ENCODE measurements at places on chromosomes 5 and 9.

- no peak for DNase-seq
Measured at GRCh38 chr9:12681620-12682019, 11.6 kb upstream of the TYRP1 start.

GRCh38 chr9:100020121-100020795, 78.5 kb downstream of the ERP44 start:
- no peak for DNase-seq

- DNase-seq, result peak; percentile 74
Measured at GRCh38 chr5:126422994-126423788, at the start of gene GRAMD2B. TSS of gene GRAMD2B (plus strand) at chr5:126423409. CDS start at chr5:126423607, 198 bp downstream.

GRCh38 chr9:33249087-33249658, 9.2 kb downstream of the SPINK4 start:
- no peak for DNase-seq

- no peak for DNase-seq
Measured at GRCh38 chr5:111829701-111830100, 72.7 kb upstream of the NREP start.

GRCh38 chr5:75601996-75602395, 9.3 kb upstream of the ANKDD1B start:
- no peak for DNase-seq

DNA sequence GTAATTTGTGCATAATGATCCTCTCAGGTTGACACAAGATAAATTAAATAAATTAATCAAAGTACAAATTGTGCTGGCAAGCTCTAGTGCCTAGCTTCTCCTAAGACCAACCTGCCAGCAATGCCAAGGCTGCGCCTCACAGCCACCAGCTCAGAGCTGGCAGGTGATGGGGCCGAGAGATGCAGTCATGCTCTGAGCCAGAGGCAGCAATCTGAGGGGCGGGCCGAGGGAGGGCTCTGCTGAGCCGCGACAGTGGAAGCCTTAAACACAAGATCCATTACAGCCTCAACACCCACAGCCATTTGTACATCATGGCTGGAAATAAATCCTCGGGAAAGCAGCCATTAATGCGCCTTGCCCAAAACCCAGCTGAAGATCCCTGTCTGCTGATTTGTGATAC, 20.3 kb downstream of the MED27 start:
- DNase-seq, result no peak

GRCh38 chr9:61665330-61665751, 475.5 kb downstream of the SPATA31A7 start:
- DNase-seq, result no peak

GRCh38 chr5:6188976-6189375, 189.4 kb downstream of the MED10 start:
- DNase-seq, result no peak

DNA sequence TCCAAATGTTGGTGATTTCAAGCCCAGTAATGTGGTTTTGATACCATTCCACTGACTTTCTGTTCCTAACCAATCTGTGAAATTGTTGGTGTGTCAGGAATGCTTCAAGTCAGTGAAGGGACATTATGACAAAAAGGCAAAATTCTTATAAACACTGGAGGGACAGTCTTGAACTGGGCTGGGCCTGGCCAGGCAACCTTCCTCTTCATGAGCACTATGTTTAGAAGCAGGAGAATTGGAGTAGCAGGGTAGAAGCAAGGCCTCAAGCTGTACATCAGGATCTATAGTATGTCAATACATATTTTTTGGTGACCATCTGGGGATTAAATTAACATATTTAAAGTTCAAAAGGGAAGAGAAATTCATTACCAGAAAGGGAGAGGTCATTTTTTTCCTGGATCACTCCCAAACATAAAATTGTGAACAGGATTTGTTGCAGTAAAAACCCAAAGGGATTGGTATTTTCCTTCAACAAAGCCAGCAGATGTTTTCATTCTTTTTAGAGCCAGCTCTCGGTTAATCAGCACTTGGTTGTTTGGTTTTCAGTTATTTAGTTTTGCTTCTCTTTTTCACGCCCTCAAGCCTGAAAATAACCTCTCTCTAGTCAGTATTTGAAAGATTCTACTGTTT, 77.9 kb upstream of the PIK3R1 start:
- no peak for DNase-seq

- DNase-seq, result no peak
Measured at GRCh38 chr5:72076621-72077300, 30.5 kb upstream of the MAP1B start.

DNA sequence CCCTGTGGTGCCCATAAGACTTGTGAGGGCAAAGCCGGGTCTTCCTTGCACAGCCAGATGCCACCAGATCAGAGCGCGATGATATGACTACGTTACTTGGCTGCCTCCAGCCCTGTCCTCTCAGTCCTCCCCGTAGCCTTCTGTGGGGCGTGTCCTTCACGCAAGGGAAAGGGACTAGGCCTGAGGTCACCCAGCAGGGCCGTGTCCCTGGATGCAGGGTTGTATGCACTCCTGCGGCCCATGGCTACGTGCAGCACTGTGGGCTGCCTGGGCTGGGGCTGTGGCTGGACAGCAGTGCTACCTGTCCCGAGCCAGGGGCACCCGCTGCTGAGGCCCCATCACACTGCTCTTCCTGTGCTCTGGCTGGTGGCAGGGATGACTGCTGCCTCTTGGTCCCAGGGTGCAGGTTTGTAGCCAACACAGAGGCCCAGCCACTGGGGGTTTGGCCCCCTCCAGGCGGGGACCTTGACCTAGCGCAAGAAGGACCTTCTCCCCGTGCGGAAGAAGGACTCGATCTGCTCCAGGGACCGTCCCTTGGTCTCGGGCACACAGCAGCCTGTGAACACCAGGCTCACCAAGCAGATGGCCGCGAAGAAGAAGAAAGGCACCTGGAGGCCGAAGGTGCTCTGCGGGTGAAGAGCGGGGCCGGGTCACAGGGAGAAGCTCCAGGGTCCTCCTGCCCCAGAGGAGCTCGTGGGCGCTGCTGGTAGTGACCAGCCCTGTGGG, 7.2 kb downstream of the SLC2A6 start:
- DNase-seq, result no peak

DNA sequence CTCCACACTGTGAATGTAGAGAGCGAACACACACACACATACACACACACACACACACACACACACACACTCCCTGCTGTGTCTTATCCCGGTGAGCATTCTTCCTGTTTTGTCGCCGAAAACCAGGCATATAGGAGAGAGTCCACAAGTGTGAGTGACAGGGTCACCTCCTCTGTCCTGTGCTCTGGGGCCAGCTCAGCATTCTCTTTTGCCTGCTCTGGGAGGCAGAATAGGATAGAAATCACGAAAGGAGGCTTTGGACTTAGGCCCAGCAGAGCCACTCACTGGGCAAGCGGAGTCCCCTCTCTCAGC, 3.0 kb downstream of the LAMC3 start:
- no peak for DNase-seq

- no peak for DNase-seq
Measured at GRCh38 chr5:180101451-180102105, 30.0 kb upstream of the RNF130 start.

GRCh38 chr5:68449380-68449779, 233.8 kb downstream of the PIK3R1 start:
- DNase-seq, result no peak

DNA sequence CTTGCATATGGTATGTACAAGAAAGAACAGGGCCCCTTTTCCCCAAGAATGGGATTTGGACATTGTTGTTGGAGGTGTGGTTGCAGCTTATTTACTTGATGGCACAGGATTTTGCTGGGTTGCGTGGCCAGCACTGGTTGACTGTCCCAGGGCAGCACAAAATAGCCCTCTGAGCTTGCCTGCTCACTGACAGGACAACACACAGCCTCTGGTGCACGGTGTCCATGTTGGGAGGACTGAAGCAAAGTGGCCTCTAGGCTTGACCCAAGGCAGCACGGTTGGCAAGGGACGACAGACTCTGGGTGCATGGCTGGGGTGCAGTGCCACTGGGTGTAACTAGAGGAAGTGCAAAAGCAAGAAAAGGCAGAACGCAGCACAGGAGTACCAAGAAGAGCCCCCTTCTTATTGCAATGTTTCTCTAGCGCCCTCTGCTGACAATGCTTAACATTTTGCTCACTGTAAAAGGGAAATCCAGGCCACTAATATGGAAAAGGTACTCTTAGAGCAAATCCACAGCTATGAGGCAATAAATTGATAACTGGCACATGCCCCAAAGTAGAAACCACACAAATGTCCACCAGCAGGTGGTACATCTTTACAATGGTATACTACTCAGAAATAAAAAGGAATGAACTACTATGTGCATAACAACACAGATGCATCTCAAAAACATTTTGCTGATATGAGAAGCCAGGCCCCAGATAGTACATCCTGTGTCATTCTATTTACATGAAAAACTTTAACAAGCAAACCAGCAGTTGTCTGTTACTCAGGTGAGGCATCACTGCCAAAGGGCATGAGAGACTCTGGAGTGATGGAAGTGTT, 47.4 kb upstream of the BARX1 start:
- no peak for DNase-seq

DNA sequence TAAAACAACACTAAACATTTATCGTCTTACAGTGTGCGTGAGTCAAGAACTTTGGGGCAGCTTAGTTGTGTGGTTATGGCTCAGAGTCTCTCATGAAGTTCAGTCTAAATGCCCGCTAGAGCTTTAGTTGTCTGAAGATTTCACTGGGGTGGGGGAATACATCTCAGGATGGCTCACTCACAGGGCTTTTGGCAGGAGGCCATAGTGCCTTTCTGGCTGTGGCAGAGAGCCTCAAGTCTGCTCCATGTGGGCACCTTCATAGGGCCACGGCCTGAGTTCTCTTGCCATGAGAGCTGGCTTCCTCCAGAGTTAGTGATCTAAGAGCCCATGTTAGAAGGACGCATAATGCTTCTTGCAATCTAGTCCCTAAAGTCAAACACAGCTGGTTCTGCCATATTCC, 258.8 kb upstream of the NUDT12 start:
- DNase-seq, result no peak

DNA sequence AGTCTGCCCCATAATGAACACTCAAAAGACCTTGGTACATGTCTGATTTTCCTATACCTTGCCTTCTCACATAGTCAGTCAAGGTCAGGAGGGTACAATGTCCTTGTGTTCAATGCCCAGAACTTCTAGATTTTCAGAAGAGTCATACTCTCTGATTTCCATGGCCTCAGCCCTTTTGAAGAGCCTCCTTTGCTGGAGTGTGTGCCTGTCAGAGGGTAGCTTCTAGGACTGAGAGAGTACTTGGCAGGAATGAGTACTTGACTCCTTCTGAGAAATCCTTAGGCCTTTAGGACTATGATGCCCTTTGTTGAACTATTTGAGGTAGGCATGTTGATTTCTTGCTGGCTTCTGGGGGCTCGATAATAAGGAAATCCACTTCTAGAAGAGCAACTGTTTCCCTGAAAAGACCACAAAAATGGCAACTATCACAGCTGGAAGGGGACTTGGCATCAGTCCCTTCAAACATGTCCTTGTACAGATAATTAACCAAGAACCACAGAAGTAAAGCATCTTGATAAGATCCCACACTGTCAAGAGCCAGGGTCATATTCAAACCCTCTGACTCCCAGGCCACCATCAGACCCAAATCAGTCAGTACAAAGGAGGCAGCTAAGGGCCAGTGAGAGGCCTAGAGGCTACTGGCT, 10.6 kb upstream of the MEGF9 start:
- DNase-seq, result no peak

DNA sequence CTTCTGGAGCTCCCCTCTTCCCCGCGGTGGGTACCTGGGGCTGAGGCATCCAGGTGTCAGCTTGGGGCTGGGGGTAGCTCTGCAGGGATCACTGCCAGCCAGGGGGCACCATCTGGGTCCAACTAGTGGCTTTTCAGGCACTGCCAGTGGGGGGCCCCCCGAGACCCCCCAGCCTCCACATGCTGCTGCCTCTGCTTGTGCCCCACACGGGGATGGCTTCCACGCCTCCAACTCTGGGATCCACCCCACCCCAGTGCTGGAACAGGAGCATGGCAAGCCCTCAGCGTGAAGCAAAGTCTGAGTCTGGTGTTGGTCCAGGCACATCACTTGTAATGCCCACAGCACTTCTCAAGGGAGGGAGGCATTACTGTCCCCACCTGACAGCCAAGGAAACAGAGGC, 260.5 kb upstream of the MVB12B start:
- DNase-seq, result no peak

DNA sequence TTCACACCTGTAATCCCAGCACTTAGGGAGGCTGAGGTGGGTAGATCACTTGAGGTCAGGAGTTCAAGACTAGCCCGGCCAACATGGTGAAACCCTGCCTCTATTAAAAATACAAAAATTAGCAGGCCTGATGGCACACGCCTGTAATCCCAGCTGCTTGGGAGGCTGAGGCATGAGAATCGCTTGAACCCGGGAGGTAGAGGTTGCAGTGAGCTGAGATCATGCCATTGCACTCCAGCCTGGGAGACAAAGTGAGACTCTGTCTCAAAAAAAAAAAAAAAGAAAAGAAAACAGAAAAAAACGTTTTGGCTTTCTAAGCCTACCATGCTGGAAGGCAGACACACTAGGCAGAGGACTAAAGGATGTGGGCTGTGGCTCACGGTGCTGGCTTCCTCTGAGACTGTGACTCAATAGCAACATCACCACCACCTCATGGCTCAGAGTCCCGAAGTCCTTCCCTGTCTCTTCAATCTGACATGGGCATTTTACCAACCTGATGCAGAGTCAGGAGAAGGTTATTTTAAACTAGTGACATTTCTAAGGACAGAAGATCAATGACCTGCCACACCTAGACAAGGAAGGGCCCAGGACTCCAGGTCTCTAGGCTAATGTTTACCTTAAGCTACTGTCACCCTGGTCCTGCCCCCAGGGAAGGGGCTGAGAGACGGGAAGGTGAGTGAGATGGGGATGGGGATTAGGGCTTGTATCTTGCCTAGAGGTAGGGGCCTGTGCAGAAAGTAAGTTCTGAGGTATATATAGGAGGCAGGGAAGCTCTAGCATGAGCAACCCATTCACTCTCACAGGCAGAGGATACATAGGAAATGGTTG, 3.7 kb downstream of the ECSCR start:
- no peak for DNase-seq

DNA sequence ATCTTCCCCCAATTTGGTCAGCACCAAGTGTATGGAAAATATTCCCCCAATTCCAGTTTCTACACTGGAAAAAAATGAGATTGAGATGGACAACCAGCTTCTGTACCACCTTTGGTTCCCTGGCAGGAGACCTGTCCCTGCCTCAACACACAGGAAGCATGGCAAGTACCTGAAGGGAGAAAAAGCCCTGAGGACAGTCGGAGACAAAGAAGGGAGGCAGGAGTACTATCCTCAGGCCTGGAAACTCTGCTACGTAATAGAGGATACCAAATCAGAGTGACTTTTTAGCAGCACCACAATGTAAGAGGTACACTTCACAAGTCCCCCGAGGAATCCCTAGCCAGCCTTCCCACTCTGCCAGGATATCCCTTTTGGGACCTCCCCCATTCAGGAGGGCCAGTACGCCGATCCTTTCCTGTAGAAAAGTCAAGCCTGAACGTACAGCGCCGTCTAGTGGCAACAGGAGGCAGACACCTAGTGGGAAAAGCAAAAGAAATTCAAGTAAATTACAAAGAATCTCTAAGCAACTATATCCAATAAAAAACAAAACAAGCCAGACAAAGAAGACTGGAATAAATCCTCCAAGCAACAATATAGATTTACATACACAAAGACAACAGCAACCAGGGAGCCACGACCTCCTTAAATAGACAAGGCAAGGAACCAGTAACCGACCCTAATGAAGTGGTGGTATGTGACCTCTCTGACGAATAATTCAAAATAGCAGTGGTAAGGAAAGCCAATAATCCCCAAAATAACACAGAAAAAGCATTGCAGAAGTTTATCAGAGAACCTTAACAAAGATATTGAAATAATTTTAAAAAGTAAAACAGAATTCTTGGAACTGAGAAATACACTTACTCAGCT, 63.3 kb upstream of the SLCO6A1 start:
- DNase-seq, result no peak
